ENCODE measurements at places on chromosomes 5 and 9. TPM values are rescaled to one million over a fixed set of nuclear protein-coding genes. Genes with fewer than 3 reads are reported as not detected.

GRCh38 chr5:174317256-174317894 lies 271.9 kb downstream of the NSG2 start:
- DNase-seq = no peak

- no peak for DNase-seq
Measured at GRCh38 chr5:98069876-98070512, 703.5 kb upstream of the RGMB start.

GRCh38 chr9:108211411-108211955 lies 644.3 kb downstream of the ACTL7B start:
- no peak for DNase-seq

GRCh38 chr9:123048748-123049147 lies 15.3 kb downstream of the GPR21 start:
- DNase-seq = no peak

DNA sequence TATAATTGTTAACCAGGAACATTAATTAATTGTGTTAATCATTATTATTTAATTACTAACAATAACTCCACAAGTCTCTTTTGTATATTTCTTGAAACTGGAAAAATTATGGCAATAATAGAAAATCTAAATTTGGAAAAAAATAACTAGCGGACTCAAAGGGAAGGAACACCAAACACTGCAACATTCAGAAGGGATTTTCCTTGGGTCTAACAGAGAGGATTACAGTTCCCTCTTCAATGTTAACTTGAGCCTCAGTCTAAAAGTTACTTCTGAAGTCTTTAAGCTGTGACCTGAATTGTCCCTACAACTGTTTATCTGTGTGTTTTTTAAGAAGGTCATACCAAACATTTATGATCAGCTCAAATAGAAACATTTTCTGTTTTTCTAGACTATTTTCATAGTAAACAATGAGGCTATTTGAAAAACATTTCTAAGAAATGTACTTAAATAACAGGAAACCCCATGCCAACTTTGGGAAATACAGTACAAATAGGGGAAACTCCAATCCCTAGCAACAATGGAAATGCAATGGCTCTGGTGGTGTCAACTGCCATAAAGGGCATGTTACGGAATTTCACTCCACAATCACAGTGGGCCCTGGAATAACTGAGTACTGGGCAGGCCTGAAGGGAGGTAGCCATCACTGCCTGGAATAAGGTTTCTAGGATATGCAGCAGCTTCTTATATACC lies 61.2 kb downstream of the MCTP1 start:
- no peak for DNase-seq

DNA sequence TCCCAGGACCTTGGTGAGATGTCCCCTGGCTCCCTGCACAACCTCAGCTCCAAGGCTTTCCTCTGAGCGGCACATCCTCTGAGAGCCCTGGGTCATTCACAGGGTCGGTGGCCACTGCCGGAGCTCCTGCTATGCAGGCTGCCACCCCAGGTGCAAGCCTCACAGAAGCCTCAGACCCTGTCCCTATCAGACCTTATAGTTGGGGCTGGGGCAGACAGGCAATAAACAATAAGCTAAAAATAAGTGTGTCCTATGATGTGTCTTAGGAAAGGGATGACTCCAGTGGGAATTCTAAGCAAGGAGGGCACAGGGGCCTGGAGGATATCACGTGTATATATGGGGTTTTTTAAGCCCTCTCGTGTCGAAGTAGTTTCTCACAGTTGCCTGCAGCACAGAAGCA lies 91.3 kb downstream of the SYK start:
- DNase-seq = no peak

- no peak for DNase-seq
Measured at GRCh38 chr5:148455185-148455584, 71.4 kb downstream of the FBXO38 start.

GRCh38 chr9:617445-618085 lies 223.9 kb upstream of the DMRT1 start:
- no peak for DNase-seq

The IL3 gene
- not detected for polyA plus RNA-seq

The GADD45G gene
- 0.62 TPM for polyA plus RNA-seq

The SNCB gene
- polyA plus RNA-seq = not detected
